ENCODE measurements at places on chromosomes 5 and 9.

DNA sequence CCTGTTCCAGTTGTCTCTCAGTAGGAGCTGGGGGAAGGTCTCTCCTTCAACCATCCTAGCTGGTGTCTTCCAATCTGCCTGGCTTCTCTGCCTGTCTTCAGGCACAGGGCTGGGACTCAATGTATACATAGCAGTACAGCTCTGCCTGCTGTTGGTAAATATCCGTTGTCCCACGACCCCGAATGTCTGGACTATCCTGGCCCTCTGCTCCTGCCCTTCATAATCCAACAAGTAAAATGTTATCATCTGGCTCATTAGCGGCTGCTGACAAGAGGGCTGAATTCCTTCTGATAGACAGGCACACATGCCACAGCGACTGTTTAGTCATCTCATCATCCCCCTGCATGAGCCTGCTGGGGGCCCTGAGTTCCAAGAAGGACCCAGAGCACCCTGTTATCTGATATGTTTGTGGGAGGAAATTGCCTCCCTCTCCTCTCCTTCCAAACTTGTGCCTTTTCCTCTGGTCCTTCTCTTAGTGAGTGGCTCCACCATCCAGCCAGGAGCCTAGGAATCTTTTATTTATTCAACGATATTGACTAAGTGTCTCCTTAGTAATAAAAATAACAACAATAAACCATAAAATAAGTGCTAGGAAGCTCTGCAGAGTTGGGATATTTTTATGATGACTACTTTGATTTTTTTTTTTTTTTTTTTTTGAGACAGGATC is 29.5 kb upstream of the TGFBR1 start:
- DNase-seq, result no peak

DNA sequence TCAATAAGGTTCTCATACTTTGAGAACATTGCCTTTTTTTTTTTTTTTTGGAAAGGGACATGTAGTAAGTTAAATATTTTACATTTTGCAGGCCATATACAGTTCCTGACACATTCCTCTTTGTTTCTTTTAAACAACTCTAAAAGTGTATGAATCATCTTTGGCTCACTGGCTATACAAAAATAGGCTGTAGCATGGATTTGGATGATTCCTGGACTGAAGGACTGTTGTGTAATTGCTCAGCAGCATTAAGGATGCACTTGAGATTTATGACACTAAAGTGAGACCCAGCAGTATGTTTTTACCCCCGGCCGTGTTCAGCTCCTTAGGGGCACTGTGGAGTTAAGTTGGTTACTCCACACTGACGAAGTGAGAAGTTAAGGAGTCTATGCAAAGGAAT is 41.3 kb downstream of the VPS13A start:
- DNase-seq, result no peak

GRCh38 chr9:121372239-121373010 is 2.4 kb upstream of the STOM start:
- DNase-seq, result no peak

GRCh38 chr5:180495991-180496741 is 2.0 kb downstream of the CNOT6 start:
- DNase-seq, result no peak

GRCh38 chr9:116072046-116072445 is 81.5 kb upstream of the PAPPA start:
- DNase-seq, result no peak

DNA sequence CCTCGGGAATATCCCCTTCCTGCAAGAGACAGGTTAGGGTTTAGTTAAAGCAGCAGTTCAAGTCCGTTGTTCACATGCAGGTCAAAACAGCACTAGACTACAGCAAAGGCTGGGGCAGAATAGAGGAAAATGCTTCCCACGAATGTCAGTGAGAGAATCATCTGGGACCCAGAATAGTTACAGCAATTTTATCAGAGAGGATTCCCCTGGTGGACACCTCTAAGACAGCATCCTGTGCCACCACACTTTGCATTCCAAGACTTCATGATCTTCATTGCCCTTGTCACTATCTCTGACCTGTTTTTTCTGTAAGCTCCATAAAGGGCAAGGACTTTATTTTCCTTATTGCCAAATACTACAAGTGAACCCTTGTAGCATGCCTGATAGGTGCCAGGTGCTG is 12.9 kb downstream of the GRXCR2 start:
- no peak for DNase-seq

DNA sequence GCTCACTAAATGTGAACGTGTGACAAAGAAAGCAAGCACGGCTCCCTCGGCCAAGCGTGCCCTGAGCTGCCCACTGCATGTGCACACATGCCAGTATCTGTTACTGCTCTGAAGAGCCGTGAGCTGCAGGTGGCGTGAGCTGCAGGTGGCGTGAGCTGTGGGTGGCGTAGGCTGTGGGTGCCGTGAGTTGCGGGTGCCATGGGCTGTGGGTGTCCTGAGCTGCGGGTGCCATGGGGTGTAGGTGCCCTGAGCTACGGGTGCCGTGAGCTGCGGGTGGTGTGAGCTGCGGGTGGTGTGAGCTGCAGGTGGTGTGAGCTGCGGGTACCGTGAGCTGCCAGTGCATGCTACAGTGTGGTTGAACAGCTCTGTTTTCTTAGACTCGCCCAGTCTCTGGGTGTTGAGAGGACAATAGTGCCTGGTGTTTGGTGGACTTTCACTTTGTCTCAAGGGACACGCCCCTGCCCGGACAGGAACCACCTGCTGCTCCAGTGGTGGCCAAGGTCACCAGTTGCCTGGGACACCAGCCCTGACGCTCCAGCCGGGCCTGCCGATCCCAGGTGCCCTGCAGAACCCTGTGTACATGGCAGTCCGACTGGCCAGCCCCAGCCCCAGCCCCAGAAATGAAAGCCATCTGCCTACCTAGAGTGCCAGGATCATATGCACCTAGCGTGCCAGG is 6.7 kb downstream of the CCDC187 start:
- DNase-seq, result no peak

DNA sequence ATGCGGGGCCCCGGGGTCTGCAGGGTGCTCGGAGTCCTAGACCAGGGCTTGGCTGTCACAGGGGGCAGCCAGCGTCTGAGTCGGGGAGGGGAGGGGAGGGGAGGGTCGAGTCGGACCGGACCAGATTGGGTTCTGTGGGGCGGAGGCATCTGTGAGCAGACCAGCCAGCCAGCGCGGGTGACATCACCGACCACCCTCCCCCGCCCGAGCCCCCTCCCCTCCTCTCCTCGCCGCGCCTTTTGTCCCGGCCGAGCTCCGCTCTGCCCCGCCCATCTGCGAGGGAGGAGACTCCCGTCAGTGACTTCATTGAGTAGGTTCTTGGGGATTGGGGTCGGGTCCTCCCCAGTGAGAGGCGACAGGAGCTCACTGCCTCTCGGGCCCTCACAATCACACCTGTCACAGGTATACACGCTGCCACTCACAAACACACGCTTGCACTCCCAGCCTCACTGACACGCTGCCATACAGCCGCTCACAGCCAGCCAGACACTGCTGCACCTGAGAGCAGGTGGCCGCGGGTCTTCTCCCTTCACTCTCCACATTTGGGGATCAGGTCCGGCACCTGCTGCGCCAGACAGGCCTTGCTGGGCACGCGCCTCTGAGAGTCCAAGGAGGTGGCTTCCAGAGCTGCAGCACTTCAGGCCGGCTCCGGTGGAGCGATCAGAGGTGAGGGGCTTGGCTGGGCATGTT is 546 bp downstream of the DNAJB5 start:
- peak; percentile 62 for DNase-seq

GRCh38 chr9:126805554-126806262 is 868 bp downstream of the ZBTB43 start:
- DNase-seq, result peak; percentile 87

- DNase-seq, result no peak
Measured at GRCh38 chr9:132969783-132970182, 8.7 kb upstream of the GFI1B start.

GRCh38 chr5:14869668-14870164 is 1.9 kb downstream of the ANKH start:
- no peak for DNase-seq

DNA sequence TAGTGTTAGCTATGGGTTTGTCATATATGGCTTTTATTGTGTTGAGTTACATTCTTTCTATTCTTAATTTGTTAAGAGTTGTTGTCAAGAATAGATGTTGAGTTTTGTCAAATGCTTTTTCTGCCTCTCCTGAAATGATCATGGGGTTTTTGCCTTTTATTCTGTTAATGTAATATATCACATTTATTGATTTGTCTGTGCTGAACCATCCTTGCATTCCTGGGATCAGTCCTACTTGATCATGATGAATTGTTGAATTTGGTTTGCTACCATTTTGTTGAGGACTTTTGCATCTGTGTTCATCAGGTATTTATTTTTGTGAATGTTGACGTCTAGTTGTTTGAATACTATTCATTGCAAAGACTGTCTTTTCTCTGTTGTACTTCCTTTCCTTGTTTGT is 23.9 kb downstream of the RIC1 start:
- no peak for DNase-seq

- DNase-seq, result no peak
Measured at GRCh38 chr9:72200452-72200851, 51.2 kb downstream of the GDA start.

DNA sequence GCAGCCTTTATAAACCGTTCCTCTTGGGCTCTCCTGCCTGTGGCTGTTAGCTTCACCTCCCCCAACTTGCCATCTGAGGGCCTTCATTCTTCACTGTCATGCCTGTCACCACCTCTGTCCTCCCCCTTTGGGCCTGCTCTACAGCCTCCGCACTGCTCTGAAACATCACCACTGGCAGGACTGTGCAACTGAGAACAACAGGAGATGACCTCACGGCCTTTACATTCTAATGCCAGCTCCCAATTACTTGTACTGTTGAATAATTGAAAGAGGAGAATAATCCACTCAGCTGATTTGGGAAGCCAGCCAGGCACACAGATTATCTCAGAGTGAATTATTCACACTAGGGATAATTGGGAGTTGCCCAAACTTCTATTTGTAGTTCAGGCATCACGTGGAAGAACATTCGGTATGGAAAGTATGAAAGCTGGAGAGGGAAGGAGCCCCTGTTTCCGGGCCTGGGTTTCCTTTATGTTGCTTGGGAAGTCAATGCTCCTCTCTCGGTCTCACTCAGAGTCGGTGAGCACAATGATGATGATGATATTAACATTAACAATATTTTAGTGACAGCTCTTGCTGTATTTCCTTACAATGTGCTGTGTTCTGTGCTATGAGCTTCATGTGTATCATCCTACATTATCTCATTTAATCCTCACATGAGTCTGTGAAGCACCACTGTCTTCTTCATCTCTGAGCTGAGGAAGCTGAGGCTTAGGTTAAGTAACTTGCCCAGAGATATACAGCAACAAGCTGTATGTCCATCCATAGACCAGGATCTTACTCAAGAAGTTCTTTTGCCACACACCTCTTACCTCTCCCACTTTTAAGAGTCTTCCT is 99.3 kb upstream of the LRRTM2 start:
- no peak for DNase-seq

DNA sequence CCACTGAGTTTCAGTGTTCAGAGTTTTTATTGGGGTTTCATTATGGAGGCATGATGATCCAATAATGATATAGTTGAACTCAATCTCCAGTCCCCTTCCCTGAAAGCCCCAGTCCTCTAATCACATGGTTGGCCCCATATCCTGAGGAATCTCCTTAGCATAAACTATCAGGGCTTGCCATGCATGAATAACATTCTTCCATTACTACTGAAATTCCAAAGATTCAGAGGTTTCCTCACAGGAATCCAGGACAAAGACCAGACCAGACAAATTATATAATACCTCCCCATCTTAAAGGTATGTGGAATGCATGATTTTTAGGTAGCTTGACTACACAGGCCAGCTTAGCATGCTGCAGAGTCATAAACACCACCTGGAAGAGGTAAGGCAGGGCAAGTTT is 15.5 kb upstream of the LRRTM2 start:
- no peak for DNase-seq

DNA sequence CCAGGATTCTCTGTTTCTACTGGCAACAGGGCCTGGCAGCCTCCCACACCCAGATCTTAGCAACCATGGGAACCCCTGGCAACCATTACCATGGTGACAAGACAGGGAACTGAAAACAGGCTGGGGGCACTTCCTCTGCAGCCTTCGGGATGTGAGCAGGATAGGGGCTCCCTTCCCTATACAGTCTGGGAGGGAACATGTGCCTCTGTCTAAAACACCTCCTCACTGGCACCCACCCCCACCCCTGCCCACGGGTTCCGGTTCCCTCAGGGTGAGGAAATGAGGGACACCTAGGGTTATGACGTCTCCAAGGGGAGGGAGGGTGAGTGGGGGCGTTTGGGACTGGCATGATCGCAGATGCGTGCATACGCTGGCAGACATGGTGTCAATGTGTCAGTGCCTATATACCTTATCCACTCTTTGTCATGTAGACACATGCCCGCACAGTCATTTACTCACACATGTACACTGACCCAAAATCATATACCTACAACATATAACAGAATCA is 3.0 kb upstream of the DNAJB5 start:
- peak; percentile 67 for DNase-seq

DNA sequence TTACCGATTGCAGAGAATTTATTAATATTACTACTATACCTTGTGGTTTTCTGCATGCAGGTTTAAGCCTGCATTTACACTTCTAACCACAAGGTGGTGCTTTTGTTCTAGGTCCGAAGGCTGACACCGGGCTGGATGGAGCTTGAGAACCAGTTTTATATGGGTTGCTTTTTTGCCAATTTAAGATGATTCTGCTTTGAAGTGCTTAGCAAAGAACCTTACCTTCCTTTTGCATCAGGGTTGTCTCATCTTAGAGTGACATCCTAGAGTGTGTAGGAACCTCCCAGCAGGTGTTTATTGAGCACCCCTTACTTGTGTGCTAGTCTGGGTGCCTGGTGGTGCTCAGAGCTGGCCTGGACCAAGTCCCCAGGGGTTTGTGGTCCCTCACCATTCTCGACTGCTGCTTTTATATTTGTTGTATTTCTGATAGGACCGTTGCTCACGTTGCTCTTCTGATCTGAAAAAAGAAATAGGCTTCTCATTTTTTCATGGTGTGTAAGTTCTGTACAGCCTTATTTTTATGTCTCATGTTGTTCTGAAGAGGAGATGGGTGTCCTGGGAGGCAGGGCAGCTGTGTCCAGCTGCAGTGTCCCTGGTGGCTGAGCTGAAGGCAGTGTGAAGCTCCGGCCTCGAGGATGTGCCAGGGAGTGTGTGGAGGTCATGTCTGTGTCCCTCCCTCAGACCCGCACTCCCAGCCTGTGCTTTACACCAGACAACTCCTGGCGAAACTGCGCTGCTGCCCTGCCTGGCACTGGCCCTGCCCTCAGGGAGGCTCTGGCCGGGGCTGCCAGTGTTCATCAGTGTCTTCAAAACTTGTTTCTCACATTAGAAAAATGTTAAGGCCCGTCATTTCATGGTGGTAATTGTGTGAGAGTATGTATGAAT is 54.3 kb downstream of the EHMT1 start:
- DNase-seq, result no peak

GRCh38 chr9:277601-278295 is 63.1 kb downstream of the DOCK8 start:
- no peak for DNase-seq

- DNase-seq, result no peak
Measured at GRCh38 chr5:97097326-97098230, 44.8 kb downstream of the LIX1 start.

DNA sequence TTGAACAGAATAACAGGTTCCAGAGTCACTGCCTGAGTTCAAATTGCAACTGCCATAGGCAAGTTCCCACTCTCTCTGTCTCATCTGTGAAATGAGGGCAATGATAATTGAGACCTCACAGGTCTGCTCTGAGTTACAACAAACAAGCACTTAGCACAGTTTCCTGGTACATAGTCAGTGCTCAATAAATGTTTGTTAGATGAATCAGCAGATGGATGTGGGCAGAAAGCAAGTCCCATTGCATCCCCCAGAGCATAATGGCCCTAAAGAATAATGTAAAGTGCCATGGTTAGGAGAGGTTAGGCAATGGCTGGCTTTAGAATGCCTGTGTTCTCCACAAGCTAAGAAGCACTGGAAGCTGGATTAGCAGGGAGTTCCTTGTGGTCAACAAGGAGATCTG is 136.5 kb upstream of the LARP1 start:
- no peak for DNase-seq

GRCh38 chr9:136690104-136690805 is 3.0 kb upstream of the AGPAT2 start:
- DNase-seq, result no peak

All from activated CD8-positive, alpha-beta memory T cell treated with anti-CD3 and anti-CD28 coated beads, Interleukin-2, amount 50 U/mL, for 48 hours (primary cell).